ENCODE measurements at places on chromosomes 7 and 10.

GRCh38 chr7:144090667-144091066 is 4.6 kb downstream of the OR2A12 start:
- DNase-seq = no peak

GRCh38 chr10:48767373-48768143 is 82.9 kb downstream of the WDFY4 start:
- DNase-seq = no peak

DNA sequence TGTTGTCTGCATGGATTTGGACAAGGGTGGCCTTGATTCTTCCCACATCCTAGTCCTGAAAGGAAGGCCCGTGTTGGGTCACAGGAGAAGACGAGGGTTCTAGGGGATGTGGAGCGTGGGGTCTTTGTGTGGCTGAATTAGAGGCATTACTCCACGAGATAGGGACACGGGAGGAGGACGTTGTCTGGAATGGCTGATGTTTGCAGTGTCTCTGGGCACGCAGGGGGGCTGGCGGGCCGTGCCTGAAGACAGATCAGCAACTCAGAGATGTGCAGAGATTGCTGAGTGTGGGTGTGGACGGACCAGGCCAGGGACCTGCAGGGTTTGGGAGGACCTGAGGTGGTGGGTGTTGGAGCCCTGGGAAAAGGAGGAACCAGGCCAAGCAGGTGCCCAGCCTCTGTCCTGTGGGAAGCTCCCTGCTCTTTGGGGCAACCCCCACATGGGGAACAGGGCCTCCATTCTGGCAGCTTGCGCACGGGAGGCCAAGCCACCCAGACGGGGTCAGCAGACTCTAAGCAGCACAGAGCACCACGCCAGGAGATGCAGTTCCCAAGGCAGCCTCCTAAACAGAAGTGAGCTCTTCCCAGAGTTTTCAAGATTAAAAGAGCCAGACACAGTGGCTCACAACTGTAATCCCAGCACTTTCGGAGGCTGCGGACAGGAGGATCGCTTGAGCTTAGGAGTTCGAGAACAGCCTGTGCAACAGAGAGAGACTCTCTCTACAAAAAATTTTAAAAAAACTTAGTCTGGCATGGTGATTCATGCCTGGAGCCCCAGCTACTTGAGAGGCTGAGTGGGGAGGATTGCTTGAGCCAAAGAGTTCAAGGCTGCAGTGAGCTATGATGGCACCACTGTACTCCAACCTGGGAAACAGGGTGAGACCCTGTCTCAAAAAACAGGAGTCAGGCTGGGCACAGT is 71.0 kb upstream of the GTF2I start:
- DNase-seq = no peak

DNA sequence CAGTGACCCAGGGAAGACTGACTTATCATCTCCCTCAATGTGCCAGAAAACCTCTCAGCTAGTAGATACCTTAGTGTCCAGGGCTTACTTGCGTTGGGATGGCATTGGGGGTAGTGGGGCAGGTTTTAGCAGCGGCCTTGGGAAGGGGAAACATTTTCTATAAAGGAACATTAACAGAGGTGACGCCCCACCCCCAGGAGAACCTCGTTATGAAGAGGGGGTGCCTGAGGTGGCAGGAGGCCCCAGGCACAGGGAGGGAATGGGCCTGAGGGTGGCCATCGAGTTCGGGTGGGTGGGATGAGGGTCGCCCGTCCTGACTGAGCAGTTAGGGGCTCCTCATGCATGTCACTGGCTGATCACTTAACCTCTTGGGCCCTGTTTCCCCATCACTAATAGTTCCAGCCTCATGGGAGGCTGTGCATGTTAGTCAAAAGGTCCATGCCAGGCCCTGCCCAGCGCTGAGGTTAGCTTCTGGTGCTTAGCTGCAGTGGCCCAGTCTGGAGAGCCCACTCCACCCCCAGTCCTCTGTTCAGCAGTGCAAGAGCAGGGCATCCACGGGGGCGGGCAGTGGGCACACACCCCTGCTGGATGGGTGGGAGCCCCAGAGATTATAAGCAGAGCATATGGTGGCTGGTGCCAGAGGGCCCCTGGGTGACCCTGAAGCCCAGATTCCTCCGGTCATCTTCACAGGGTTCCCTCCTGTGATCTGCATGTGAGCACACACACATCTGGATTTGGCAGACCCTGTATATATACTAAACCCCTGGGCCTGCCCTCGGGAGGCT is 27.0 kb downstream of the UNC5B start:
- DNase-seq = no peak

DNA sequence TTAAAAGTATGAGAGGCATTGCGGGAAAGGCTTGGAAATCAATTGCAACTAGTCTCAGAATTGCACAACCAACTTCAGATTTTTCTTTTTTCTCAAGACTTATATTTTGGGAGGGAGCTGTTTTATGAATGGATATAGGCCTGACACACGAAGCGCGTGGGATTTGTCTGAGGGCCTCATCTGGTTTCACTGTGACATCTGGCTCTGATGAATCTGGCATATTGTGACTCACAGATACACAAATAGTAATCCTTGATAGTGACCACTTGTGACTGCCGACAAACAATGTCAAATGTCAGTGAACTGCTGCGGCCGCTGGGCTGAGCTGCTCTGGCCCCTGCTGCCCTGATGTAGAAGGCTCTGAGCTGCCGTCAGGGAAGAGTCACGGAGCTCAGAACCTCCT is 655.1 kb downstream of the INHBA start:
- no peak for DNase-seq

- DNase-seq = no peak
Observed at GRCh38 chr7:98278408-98278807, 3.1 kb upstream of the BRI3 start.

DNA sequence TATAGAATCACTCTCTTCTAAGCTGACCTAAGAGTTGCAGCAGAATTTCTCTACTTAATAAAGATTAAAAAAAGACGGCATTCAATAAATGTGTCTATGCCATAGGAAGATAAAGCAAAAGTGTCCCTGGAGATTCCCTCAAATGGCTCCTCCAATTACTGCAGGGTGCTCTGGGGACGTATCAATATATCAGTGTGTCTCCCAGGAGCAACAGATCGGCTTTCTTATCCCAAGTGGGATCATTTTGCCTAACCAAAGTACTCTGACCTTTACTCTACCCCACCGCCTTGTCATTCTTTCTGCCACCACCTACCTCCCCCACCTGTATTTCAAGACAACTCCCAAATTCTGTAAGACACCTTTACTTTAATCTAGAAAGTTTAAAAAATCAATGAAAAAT is 202.0 kb upstream of the SEMA3C start:
- no peak for DNase-seq

GRCh38 chr10:70260734-70261133 is 23.1 kb downstream of the NPFFR1 start:
- DNase-seq = no peak

- DNase-seq = no peak
Observed at GRCh38 chr10:1085258-1085657, 29.1 kb downstream of the WDR37 start.

DNA sequence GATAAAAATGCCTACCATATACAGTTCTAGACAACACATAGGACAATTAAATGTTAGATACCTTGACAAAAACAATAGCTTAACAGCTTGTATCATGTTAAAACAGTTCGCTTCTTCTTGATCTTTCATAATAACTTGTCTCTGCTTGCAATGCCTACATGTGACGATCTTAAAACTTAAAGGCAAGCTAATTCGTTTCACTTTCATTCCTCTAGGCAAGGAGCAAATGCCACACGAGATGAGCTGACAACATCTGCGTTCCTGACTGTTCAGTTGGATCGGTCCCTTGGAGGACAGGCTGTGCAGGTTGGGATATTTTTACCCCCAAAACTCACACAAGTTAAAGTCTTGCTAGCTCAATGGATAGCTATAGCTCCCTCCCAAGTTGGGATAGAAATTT is 51.6 kb upstream of the ARL4A start:
- no peak for DNase-seq

GRCh38 chr7:157211690-157212089 is 73.0 kb downstream of the UBE3C start:
- DNase-seq = no peak

GRCh38 chr7:82091126-82091684 is 321.4 kb upstream of the HGF start:
- no peak for DNase-seq

GRCh38 chr7:38141187-38141586 is 36.9 kb upstream of the STARD3NL start:
- DNase-seq = no peak

DNA sequence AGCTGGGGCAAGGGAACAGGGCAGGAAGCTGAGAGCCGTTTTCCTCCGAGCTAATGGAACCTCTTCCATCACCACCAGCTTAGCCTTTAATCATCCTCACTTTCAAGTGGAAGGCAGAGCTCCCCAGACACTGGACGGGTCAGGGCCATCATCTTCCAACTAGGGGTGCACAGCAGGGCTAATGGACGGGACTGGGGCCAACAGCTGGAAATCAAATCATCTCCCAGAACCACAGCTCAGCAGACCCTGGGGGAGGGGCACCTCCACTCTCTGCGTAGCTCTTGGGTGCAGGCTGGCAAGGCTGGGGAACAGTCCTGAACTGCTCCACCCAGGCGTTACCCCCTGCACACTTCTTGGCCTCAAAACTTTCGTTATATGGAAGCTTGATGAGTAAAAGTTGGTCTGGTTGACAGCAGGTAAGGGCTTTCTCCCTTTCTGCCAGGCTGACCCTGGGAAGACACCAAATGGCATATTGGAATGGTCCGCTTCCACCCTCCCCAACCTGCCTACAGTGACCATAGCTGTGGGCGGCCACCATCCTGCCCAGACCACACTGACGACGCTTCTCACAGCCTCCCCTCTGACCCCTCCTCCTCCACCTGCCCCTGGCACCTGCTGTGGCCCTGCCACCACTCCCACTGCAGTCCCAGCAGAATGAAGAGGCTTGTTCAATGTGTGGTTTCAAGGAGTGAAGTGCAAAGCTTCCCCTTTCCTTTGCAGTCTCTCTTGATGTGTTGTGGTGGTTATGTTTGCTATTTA is 51.7 kb upstream of the RET start:
- no peak for DNase-seq

DNA sequence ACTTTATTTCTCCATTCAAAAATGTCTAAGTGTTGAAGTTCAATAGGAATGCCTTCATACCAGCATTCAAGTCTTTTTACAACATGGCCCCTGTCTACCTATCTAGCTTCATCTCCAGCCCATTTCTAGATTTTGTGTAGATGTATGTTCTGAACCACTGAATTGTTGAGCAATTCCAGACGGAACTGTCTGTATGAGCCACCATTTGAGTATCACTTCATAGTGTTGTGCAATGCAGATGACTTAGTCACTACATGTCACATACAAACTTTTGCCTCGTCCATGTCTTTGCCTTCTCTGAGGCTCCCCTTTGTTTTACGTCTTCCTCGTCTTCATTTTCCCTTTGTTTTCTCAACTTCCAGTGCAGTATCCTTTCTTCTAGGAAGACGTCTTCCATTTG is 118.1 kb downstream of the INHBA start:
- no peak for DNase-seq

DNA sequence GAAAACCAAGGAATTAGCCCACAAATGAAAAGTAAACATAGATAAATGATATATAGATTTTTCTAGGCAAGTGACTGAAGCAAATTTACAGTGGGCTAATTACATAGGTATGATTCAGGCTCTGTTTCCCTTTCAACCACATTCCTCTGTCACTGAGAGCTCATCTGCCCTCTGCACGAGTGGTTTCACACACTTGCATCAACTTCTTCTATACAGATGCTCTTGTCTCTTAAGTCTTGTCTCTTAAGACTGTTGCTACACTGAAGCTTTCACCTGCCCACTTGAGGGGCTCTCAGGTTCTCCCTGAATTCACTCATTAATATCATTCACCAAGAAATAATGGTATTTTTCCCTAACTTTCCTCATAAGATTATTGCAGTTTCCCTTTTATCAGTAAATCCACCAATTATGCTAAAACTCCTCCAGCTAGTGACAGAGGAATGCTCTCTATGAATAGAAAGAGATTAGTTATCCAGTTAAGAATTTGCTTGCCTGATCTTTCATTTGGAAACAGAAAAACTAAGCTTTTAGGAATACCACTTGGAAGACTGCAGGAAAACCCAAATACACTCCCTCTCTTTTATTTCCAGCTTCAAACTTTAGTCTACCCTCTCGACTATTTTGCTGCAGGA is 95.7 kb downstream of the ELAPOR2 start:
- DNase-seq = no peak

DNA sequence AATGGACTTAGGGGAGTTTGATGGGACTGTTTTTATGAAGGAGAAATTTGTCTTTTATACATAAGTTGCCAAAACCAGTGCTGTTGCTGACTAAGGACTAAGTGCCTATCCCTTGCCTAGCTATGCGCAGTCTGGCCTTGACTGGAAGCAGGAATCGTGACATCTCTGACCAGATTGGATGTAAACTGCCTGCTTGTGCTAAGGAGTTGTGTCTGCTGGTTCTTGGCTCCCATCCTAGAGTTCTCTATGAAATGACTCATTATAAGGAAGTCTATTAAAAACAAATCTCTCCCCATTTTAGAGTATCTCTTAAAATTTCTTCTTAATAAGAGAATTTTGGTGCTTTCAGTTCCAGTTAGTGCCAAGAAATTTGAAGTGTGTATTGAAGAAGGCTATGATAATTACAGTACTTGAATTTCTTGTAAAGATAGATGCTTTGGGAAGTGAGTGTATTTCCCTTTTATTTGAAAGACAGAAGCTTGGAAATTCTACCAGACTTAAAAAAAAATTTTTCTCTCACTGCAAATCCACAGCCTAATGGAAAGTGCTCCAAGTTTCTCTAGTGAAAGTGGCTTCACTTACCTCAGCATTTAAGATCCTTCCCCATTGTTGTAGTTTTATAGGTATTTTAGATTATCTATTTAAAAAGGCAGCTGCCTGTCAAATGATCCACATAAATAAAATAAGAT is 77.6 kb downstream of the BICC1 start:
- no peak for DNase-seq

DNA sequence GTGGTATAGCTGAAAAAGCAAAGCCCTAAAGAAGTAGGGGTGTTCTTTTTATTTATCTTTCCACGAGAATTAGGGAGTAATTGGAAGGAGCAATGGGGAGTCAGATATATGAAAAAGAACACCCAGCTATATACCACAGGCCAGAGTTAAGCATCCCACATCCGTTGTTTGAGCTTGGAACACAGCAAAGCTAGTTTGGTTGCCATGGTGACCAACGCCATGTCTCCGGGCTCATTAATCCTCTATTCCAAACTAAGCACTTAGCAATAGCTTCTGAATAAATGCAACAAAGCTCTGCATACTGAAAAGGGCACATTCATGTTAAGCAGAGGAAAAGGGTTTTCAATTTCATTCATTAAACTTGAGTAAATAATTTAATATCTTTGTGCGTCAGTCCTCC is 23.5 kb downstream of the ASB4 start:
- no peak for DNase-seq

Measured in CD4-positive, alpha-beta T cell treated with Interleukin-15 for 1 hour (primary cell).